ENCODE measurements at places on chromosomes 12 and 14. TPM values are rescaled to one million over a fixed set of nuclear protein-coding genes. Genes with fewer than 3 reads are reported as not detected.
A peak's percentile ranks its signal among the peaks of the same experiment; 100 is the strongest.

GRCh38 chr12:7219599-7220243 is 30.2 kb downstream of the PEX5 start:
- H3K4me1 ChIP-seq: no peaks in the 10 kb centered on the region
- H3K4me3 ChIP-seq: no peak overlapping the region
- DNase-seq: peak; percentile 87
- no peaks in the 10 kb centered on the region for H3K27me3 ChIP-seq
- H3K36me3 ChIP-seq: no peaks in the 10 kb centered on the region

DNA sequence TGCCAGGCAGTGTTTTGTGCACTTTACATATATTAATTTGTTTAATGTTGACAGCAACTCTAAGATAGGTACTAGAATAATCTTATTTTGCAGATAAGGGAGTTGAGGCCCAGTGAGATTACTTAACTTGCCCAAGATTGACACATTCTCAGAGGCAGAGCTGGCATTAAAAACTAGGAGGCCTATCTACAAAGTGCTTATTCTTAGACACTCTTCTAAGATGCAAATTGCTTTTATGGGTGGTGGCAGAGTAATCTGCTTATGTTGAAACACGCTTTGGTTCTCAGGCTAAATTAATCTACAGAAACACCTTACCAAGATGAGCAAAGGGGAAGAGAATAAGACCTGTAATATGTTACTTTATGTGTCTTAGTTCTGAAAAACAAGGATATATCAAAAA is 7.2 kb downstream of the MGP start:
- H3K36me3 ChIP-seq: no peaks in the 10 kb centered on the region
- H3K27me3 ChIP-seq: no peaks in the 10 kb centered on the region
- no peak overlapping the region for H3K27ac ChIP-seq

DNA sequence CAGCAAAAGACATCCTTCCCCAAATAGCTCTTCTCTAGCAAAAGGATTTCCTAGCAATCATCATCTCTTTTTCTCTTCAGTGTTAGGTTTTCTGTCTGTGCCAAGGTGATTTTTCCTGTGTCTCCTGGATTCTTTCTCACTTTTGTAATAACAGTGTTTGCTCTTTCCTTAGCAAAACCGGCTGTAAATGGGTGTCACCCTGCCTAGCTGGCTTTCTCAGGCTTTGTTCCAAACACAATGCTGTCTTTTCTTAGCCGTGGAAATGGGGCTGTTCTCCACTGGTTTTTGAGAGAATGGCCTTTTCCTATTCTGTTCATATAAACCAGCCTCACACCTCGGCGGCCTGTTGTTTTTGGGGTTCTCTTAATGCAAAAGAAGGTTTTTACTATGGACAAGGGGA is 21.9 kb downstream of the JDP2 start:
- peaks cover 13% of the 10 kb centered on the region for H3K36me3 ChIP-seq
- peaks cover 3% of the 10 kb centered on the region for H3K4me1 ChIP-seq
- peak overlapping the region; percentile 53 for H3K27ac ChIP-seq
- no peak overlapping the region for H3K4me3 ChIP-seq
- no peak for DNase-seq

- no peaks in the 10 kb centered on the region for H3K27me3 ChIP-seq
- H3K4me1 ChIP-seq: no peaks in the 10 kb centered on the region
- DNase-seq: no peak
- H3K4me3 ChIP-seq: no peak overlapping the region
Measured at GRCh38 chr12:54328595-54329337, 3.8 kb downstream of the COPZ1 start.

- DNase-seq: peak; percentile 63
- no peak overlapping the region for H3K4me3 ChIP-seq
- no peaks in the 10 kb centered on the region for H3K27me3 ChIP-seq
- no peaks in the 10 kb centered on the region for H3K36me3 ChIP-seq
Measured at GRCh38 chr12:460261-461230, 807 bp downstream of the B4GALNT3 start.

- no peak overlapping the region for H3K4me3 ChIP-seq
- DNase-seq: no peak
- no peaks in the 10 kb centered on the region for H3K4me1 ChIP-seq
Measured at GRCh38 chr12:101942250-101942605, 64.8 kb downstream of the DRAM1 start.

- no peaks in the 10 kb centered on the region for H3K27me3 ChIP-seq
- no peaks in the 10 kb centered on the region for H3K4me1 ChIP-seq
- H3K4me3 ChIP-seq: no peak overlapping the region
- no peaks in the 10 kb centered on the region for H3K36me3 ChIP-seq
Measured at GRCh38 chr14:72736308-72736707, 157.6 kb downstream of the DPF3 start.

GRCh38 chr12:122835750-122836026 is 431 bp downstream of the HIP1R start:
- H3K27me3 ChIP-seq: no peaks in the 10 kb centered on the region
- peaks cover 5% of the 10 kb centered on the region for H3K36me3 ChIP-seq
- peak overlapping the region; percentile 92 for H3K4me3 ChIP-seq
- peak overlapping the region; percentile 92 for H3K27ac ChIP-seq
- no peak for DNase-seq
- H3K4me1 ChIP-seq: peaks cover 2% of the 10 kb centered on the region

DNA sequence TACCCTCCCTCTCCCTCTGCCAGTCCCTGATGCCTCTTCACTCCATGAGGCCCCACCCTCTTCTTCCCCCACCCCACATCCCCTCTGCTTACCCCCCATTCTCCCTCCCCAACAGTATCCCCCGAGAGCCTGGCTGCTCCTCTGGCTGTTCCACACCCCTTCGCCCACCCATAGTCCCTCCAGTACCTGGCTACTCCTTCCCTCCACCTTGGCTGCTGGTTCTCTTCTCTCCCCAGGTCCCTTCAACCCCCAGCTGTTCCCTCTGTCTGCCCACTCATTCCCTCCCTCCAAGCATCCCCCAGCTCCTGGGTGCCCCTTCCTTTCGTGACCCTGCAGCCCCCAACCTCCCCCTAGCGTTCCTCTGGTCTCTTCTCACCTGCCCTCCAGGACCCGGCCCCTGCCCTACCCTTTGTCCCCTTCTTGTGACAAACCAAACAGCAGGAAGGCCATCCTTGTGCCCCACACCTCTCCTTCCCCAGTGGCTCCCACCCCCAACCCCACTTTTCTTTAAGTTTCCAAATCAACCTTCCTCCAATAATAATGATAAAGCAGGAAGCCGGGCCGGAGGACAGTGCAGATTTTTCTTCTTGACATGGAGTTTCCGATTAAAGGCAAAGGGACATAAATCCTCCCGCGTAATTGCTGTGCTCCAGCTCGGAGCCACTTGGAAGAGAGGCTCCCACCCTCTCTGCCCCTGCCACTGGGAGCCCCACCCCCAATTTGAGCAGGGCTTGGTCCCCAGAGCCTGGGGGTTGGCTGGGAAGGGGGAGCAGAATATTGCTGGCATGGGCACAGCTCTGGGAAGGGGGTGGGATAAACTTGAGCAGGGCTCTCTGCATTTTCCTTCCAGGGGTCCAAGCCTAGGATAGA is 40.0 kb downstream of the SMUG1 start:
- H3K27ac ChIP-seq: no peak overlapping the region
- peaks cover 2% of the 10 kb centered on the region for H3K4me1 ChIP-seq
- no peak overlapping the region for H3K4me3 ChIP-seq
- DNase-seq: no peak

- no peak overlapping the region for H3K27ac ChIP-seq
- H3K36me3 ChIP-seq: no peaks in the 10 kb centered on the region
- no peaks in the 10 kb centered on the region for H3K27me3 ChIP-seq
- H3K4me3 ChIP-seq: no peak overlapping the region
- no peak for DNase-seq
Measured at GRCh38 chr12:10829994-10830393, 3.8 kb upstream of the TAS2R10 start.

DNA sequence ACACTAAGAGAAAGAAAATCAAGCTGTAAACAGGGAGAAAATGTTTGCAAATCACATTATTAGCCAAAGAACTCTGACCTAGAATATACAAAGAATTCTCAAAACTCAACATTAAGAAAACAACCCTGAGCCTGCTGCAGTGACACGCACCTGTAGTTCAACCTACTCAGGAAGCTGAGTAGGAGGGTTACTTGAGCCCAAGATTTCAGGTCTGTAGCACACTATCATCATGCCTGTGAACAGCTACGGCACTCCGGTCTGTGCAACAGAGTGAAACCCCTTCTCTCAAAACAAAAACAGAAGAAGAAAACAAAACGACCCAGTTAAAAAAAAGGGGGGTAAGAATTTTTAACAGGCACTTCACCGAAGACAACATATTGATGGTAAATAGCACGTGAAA is 20.8 kb downstream of the SAV1 start:
- H3K4me3 ChIP-seq: no peak overlapping the region
- no peak overlapping the region for H3K27ac ChIP-seq
- H3K4me1 ChIP-seq: no peaks in the 10 kb centered on the region
- DNase-seq: no peak
- no peaks in the 10 kb centered on the region for H3K36me3 ChIP-seq

- H3K36me3 ChIP-seq: no peaks in the 10 kb centered on the region
- no peak overlapping the region for H3K4me3 ChIP-seq
- H3K4me1 ChIP-seq: no peaks in the 10 kb centered on the region
- DNase-seq: no peak
- H3K27me3 ChIP-seq: no peaks in the 10 kb centered on the region
Measured at GRCh38 chr12:80040075-80040738, 59.1 kb upstream of the OTOGL start.

GRCh38 chr12:57456737-57457490 is 1.8 kb downstream of the INHBE start:
- no peak overlapping the region for H3K27ac ChIP-seq
- H3K36me3 ChIP-seq: no peaks in the 10 kb centered on the region

DNA sequence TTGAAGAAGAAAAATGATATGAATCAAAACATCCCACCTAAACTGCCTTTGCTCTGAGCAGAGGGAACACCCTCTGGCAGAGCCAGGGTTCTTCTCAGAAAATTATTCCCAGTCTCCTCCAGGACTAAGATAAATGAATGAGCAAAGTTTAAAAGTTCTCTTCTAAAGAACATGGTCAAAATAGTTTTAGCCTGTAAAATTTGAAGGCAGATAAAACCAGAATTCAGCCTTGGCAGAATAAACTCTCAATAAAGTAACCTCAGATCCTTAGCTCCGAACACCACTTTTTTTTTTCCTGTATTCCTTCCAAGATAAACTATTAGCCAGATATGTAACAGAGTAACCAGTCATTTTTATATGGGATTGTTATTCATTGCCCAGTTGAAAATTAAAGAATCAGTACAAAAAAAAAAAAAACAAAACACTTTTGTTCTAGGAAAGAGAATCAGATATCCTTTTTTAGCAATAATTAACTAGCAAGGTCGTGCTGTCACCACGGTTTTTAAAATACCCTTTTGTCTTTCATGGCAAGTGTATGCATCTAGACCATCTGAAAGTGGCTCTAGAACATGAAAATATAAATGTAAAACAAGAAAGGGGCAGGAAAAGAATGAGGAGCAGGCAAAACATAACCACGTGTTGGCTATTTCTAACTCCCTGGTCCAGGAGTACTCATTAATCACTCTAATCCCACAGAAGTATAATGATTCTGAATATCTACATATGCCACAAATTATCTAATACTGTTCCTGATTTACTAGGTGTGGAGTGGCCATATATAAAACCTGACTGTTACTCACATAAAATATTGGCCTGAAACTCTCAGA is 60.8 kb downstream of the CAPZA3 start:
- no peaks in the 10 kb centered on the region for H3K4me1 ChIP-seq
- no peaks in the 10 kb centered on the region for H3K36me3 ChIP-seq
- peak overlapping the region; percentile 71 for H3K4me3 ChIP-seq
- DNase-seq: no peak
- H3K27ac ChIP-seq: peak overlapping the region; percentile 73

DNA sequence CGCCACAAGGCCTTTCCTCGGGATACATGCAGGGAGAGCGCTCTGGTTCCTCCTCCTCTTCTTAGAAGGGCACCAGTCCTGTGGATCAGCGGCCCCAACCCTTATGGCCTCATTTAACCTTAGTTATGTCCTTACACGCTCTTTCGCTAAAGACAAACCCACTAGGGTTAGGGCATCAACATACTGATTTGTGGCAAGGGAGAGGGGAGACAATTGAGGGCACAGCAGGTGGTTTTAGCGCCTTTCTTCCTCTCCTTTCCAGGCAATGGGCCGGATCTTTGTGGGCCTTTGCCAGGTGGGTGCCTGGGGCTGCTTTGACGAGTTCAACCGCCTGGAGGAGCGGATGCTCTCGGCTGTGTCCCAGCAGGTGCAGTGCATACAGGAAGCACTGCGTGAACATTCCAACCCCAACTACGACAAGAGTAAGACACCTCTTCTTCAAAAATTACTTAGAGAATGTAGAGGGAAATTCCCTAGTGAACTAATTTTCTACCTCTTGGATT is 43.6 kb downstream of the DYNC1H1 start:
- no peak for DNase-seq
- peaks cover 27% of the 10 kb centered on the region for H3K36me3 ChIP-seq
- H3K4me1 ChIP-seq: no peaks in the 10 kb centered on the region
- H3K4me3 ChIP-seq: no peak overlapping the region
- H3K27me3 ChIP-seq: no peaks in the 10 kb centered on the region

DNA sequence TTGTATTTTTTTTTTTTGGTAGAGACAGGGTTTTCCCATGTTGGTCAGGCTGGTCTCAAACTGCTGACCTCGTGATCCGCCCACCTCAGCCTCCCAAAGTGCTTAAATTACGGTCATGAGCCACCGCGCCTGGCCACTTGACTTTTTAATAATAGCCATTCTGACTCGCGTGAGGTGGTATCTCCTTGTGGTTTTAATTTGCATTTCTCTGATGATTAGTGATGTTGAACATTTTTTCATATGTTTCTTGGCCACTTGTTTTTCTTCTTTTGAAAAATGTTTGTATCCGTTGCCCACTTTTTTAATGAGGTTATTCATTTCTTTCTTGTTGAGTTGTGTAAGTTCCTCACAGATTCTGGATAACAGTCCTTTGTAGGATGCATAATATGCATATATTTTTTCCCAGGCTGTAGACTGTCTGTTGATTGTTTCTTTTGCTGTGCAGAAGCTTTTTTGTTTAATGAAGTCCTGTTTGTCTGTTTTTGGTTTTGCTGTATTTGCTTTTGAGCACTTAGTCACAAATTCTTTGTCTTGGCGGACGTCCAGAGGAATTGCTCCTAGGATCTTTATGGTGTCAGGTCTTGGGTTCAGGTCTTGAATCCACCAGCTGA is 10.3 kb upstream of the PGAM5 start:
- DNase-seq: no peak
- no peak overlapping the region for H3K27ac ChIP-seq
- H3K27me3 ChIP-seq: no peaks in the 10 kb centered on the region
- peaks cover 21% of the 10 kb centered on the region for H3K36me3 ChIP-seq
- no peaks in the 10 kb centered on the region for H3K4me1 ChIP-seq

- H3K27ac ChIP-seq: no peak overlapping the region
- no peak overlapping the region for H3K4me3 ChIP-seq
- no peak for DNase-seq
- H3K27me3 ChIP-seq: no peaks in the 10 kb centered on the region
- no peaks in the 10 kb centered on the region for H3K36me3 ChIP-seq
Measured at GRCh38 chr14:38735005-38735404, 368.0 kb downstream of the SEC23A start.

GRCh38 chr12:79555028-79555925 is 135.5 kb downstream of the PAWR start:
- peaks cover 2% of the 10 kb centered on the region for H3K4me1 ChIP-seq
- H3K36me3 ChIP-seq: peaks cover 6% of the 10 kb centered on the region
- H3K27ac ChIP-seq: peak overlapping the region; percentile 88
- H3K27me3 ChIP-seq: no peaks in the 10 kb centered on the region
- peak; percentile 24 for DNase-seq

ADCK1 gene
- 10.3 TPM for polyA plus RNA-seq

KDM5A gene
- polyA plus RNA-seq: 4.5 TPM

BRAP gene
- polyA plus RNA-seq: 9.6 TPM

NTN4 gene
- 71.0 TPM for polyA plus RNA-seq

CD163L1 gene
- 8.5 TPM for polyA plus RNA-seq

CIROP gene
- polyA plus RNA-seq: not detected

MOAP1 gene
- 40.1 TPM for polyA plus RNA-seq

PRICKLE1 gene
- polyA plus RNA-seq: 3.9 TPM

CLEC4D gene
- not detected for polyA plus RNA-seq

ISCU gene
- polyA plus RNA-seq: 511 TPM

AQP2 gene
- 666 TPM for polyA plus RNA-seq

FAM90A1 gene
- 0.80 TPM for polyA plus RNA-seq

DACT1 gene
- 2.1 TPM for polyA plus RNA-seq

WNT1 gene
- polyA plus RNA-seq: not detected

USP5 gene
- 52.3 TPM for polyA plus RNA-seq
